ENCODE measurements at places on chromosomes 13 and 19. TPM values are rescaled to one million over a fixed set of nuclear protein-coding genes. Genes with fewer than 3 reads are reported as not detected.

DNA sequence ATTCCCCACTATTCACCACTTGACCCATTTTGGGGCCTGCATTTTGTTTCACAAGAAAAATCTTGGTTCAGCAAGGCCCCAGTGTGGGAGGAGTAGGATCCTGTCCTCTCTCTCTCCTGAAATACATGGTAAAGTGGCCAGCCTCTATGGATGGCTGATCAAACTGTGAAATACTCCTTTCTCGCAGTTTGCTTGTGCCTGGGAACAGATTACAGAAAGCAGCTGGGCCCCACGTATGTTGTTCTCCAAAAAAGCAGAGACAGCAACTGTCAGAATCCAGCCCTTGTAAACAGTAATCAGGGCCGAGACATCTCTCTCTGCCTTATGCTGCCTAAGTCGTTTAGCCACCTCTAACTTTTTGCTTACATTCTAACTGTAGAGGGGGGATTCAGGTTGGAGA, 61.0 kb upstream of the RAP2A start:
- no peak for DNase-seq

GRCh38 chr19:34662919-34663318, 14.0 kb downstream of the SCGB2B2 start:
- DNase-seq: peak; percentile 19

DNA sequence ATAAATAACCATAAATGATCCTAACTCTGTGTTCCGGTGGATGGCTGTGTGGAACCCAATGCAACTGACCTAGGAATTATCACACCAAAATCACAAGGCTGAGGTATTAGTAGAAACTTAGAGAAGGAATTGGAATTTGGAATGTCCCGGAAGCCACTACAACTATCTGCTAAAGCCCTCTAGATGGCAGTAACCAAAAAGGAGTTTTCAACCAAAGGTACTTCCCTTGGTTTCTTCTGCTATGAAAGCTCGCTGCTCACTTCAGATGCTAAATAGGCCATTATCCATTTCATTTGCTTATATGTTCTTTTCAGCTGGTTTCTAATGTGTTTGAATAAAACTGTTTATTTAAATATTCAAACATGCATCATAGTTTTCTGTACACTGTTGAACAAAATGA, 1589.1 kb upstream of the SPRY2 start:
- DNase-seq: no peak

DNA sequence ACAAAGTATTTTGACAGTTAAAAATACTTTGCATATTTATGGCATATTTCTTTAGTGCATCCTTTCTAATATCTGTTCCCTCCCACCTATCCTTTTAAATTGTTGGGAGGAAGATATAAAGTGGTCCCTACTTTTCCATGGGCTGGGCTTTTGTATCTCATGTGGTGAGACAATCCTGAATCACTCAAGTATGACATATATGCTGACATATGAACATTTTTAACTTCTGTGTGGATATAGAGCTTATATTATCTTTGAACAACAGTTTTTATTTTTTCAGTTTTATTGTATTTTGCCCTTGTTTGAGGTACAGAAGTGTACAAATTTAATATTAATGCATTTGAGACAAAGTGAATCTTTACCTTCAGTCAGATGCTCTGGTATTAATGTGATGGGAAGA, 3.4 kb downstream of the ZMYM2 start:
- no peak for DNase-seq

Gene LGALS7
- 0.32 TPM for polyA plus RNA-seq

GRCh38 chr13:52879950-52880741, 31.7 kb upstream of the PCDH8 start:
- no peak for DNase-seq

- DNase-seq: no peak
These were observed 178.2 kb upstream of the TSHZ3 start for GRCh38 chr19:31527443-31527842.

Gene ADGRE1
- polyA plus RNA-seq: not detected

Gene RNF113B
- not detected for polyA plus RNA-seq

GRCh38 chr13:28530729-28531076, 35.8 kb upstream of the FLT1 start:
- no peak for DNase-seq

DNA sequence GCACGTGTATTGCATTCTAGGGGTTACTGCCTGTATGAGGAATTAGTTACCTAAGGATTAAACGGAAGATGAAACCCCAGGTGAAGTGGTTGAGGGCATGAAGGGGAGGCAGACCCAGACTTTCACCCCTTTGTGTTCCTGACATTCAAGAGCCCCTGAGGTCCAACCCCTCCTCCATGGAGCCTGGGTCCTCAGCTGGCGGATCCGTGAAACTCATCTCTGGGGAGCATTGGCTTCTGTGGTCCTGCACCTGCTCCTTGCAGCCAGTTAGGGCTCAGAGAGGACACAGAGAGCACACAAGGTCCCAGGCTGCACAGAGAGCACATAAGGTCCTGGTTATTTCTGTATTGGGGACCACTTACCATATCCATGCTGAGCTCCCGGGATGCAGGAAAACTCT, 7.0 kb upstream of the LILRA1 start:
- DNase-seq: no peak

- peak; percentile 17 for DNase-seq
These were observed 280.0 kb downstream of the SHISA2 start for GRCh38 chr13:25771641-25772478.

Gene KLK4
- polyA plus RNA-seq: 0.44 TPM

Gene GCDH
- polyA plus RNA-seq: 134 TPM

DNA sequence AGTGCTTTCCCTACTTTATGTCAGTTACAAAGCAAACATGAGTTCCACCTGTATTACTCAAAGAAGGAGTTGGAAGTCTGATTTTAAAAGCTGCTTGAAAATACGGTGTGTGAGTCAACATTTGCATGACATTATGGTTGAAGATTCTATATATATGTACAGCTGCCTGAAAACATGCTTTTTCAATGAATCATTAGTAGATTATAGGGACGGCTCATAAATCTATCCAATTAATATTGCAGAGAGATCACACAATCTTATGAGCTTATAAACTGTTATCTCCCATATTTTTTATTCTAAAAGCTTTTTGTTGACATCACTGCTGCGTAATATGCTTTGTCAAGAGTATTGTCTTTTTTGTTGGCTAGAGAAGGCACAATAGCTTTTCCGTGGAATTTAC, 873.8 kb downstream of the SLITRK6 start:
- DNase-seq: no peak

Gene GADD45GIP1
- 42.6 TPM for polyA plus RNA-seq

DNA sequence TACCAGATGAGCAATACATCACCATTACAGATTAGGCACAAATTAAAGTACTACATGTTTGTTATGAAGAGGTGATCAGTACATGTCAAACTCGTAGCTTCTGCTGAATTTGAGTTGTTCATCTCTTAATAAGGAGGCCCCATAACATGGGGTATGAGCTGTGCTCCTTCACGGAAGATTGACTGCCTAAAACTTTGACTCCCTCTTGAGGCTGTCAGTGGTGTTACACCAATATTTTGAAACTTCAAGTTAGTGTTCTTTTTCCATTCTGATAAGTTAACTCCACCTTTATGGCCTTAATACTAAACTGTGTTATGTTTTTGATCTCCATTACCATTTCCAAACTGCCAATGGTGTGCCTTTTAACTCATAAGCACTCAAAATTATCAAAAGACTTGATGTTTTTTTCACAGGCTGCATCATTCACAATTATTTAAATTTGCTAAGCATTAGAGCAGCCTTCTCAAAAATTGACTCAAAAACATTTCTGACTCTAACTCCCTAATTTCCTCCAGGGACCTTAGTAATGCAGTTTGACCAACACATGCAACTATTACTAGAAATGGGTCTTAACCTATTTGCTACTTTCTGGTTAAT, 1591.5 kb downstream of the PCDH9 start:
- no peak for DNase-seq

DNA sequence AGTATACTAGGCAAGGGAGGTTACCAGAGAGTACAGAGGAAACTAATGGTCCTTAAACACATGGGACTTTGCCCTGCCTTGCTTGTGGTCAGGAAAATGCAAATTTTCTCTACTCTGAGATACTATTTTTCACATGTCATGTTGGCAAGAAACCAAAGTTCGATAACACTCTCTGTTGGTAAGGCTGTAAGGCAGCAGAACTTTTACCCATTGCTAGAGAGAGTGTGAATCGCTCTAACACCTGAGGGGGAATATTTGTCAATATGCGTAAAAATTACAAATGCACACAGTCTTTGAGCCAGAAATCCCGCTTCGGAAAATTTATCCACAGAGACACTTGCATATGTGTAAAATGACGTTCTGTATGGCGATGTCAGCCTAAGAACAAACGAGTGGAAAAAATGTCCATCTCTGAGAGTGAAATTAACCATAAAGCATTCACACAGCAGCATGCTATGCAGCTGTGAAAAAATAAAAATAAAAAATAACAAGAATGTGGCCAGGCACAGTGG, 9.5 kb upstream of the RFX1 start:
- DNase-seq: no peak

DNA sequence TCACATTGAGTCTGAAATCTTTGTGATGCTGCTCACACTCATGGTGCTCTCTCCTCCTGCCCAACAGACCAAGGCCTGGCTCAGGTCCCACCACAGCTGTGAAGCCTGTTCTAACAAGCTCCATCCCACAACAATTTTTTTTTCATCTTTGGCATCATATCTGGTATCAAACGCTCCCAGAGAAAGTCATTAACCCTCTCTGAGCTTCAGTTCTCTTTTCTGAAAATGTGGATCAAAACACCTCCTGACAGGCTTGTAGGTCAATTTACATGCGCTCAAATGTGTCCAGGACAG, 224.4 kb downstream of the LACC1 start:
- DNase-seq: no peak
